Anterior cingulate cortex (tissue), 58 donors: ENCODE measurements at places on chromosomes 7 and 10.

DNA sequence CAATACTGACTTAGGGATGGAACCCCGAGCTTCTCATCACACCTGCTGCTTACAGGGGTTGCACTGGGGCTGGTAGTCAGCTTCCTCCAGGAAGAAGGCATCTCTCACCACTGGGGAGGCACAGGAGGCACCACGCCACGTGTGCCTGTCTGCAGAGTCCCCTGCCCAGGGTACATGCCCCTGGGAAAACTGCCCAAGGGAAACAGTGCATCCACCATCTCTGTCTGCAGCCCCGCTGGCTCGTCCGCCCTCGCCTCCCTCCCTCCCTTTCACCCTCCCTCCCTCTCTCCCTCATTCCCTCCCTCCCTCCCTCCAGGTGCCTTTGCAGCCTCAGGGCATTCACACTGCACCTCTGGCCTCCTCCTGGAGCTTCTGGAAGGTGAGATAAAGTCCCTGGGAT, 101.1 kb downstream of the PTPRE start:
- DNase-seq = no peak

DNA sequence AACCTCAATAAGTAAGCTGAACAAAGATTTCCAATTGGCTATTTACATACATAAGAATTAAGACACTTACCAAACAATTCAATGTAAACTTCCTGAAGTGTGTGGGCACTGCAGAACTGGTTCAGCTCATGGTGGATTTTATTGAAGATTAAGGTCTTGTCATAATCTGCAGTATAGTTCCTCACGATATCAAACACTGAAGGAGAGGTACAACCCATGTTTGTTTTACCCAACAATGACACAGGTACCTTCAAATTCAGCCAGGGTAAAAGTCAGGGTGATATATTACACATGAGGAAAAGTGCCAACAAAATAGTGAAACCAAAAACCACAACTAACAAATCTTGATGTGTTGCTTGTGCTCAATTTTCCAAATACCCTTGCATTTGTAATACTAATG, 10.0 kb downstream of the ERLIN1 start:
- DNase-seq = no peak

DNA sequence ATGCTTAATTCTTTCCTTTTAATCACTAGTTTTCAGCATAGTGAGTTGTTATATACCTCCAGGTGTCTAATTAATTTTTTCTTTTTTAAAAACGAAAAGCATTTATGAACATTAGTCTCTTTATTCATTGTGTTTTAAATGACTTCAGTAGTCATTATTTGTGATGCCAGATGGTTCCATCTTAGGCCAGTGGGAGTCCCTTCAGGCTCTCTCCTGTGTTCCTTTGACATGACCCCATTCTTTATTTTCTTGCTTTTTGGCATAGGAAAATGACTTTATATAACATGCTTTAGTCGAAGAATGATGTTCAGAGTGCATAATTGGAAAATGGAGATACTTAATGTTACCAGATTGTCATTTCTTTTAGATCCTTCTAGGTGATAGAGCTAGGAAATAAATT, 24.4 kb downstream of the MKLN1 start:
- no peak for DNase-seq

DNA sequence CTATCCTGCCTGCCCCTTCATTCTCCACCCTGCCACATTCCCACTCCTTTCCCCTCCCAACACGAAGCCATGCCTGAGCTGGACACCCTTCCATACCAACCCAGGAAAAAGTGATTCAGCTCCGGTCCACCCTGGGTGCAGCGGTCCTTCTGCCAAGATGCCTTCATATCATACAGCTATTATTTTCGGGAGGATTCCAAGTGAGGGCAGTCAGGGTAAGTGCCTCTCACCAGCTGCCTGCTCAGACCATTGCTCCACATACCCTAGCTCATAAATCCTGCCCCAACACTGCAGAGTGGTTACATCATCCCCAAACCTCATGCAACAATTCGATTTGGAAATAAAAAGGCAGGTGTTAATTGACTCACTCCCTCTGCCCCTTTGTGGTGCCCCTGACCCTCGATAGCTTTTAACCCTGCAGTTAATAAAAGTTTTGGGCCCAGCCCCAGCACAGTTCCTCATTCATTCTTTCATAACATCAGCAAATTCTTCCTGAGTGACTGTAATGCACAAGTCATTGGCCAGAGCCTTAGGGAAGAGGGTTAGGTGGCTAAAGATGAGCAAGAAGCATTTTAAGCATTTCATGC, 42.6 kb downstream of the ZNF503 start:
- DNase-seq = no peak

GRCh38 chr10:88991899-88992320, 1.3 kb downstream of the FAS start:
- DNase-seq = no peak

DNA sequence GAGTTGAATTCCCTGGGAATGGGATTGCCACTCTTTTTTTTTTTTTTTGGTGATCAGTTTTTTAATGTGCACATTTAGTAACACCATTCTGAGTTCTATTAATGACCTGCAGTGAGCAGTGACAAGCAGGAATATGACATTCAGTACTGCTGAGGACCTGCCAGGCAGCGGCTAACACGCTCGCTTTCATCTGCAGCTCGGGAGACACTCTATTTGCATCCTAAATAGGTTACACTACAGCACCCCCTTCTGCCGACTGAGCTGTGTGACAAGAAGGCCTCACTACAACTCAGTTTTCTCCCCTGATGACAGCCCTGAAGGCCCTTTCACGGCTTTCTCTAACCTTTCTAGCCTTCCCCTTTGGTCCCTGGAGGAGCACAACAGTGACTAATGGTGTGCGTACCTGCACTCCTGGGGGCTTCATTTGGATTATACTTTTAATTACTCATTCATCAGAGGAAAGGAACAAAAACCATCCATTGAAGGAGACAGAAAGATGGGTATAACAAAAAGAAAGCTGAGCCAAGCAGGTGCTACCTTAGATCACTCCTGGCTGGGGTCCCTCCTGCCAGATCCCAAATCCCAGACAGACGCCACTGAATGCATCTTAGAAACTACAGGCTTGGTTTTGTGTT, 872.4 kb downstream of the LRMDA start:
- DNase-seq = peak; percentile 49

GRCh38 chr7:129664029-129665012, 52.8 kb downstream of the NRF1 start:
- no peak for DNase-seq

DNA sequence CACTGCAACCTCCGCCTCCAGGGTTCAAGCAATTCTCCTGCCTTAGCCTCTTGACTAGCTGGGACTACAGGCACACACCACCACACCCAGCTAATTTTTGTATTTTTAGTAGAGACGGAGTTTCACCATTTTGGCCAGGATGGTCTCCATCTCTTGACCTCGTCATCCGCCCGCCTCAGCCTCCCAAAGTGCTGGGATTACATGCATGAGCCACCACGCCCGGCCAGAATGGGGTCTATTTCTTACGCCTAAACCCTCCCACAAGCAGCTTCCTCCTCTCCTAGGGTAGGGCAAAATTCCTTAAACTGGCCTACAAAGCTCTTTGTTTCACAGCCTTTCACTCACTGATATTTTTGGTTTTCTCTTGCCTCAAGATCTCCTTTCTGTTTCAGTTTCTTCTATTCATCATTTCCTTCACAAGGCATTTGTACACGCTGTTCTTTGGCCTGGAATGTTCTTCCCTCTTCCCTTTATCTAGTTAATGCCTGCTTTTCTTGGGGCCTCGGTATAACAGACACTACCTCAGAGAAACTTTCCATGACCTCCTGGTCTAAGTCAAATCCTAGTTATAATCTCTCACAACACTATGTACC, 6.7 kb downstream of the CPEB3 start:
- no peak for DNase-seq

DNA sequence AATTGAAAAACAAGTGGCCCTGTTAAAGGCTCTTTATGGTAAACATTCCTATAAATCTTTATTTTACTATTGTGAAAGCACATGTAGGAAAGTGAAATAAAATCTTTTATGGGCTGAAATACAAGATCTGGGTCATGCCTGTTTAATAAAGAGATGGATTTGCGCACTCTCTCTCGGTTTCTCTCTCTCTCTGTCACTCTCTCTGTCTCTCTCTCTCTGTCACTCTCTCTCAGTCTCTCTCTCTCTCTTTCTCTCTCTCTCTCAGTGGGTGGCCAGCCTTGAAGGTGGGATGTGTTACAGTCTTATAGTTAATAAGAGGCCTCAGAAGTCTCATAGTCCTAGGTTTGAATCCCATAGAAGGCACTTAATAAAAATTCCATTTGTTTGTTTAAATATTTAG, 2.4 kb downstream of the TAC1 start:
- DNase-seq = no peak

DNA sequence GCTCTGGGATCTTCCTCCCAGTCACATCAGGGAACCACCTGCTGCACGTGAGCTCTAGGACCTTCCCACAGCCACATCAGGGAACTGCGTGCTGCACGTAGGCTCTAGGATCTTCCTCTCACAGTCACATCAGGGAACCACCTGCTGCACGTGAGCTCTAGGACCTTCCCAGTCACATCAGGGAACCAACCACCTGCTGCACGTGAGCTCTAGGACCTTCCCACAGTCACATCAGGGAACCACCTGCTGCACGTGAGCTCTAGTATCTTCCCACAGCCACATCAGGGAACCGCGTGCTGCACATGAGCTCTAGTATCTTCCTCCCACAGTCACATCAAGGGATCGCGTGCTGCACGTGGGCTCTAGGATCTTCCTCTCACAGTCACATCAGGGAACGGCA, 229.7 kb downstream of the DIP2C start:
- no peak for DNase-seq

GRCh38 chr7:55128693-55129394, 110.0 kb downstream of the EGFR start:
- no peak for DNase-seq

- DNase-seq = no peak
Observed at GRCh38 chr7:115635376-115635775, 395.2 kb downstream of the TFEC start.

- DNase-seq = no peak
Observed at GRCh38 chr7:72244826-72245398, 167.2 kb downstream of the CALN1 start.

- no peak for DNase-seq
Observed at GRCh38 chr10:52185256-52185655, 128.8 kb upstream of the DKK1 start.

DNA sequence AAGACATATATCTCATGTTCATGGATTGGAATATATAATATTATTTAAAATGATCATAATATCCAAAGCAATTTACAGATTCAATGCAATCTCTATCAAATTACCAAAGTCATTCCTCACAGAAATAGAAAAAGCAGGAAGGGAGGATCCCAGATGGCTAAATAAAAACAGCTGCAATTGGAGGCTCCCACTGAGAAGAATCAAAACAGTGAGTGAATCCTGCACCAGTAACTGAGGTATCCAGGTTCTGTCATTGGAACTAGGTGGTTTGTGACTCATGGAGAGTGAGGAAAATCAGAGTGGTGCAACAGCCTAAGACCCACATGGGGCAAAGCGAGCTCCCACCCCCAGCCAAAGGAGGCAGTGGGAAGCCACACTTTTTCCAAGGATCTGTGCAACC, 128.4 kb downstream of the MTERF1 start:
- no peak for DNase-seq

DNA sequence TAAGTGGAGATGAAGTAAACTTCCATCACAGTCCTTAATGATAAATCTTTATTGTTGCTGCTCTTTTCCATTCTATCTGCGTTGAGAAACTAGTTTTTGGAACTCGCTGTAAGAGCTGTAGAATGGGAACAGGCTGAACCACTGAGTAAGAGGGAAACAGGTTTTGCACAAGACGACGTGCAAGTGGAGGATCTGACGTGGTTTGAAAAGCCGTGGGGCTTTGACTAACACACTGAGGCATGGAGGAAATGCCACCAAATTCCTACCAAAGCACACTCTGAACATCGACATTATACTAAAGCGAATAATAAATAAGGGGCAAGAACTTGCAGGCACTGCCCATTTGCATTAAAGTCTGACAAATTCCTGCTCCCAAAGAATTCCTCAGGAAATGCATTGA, 160.6 kb downstream of the KLF6 start:
- DNase-seq = no peak

- DNase-seq = no peak
Observed at GRCh38 chr7:155962191-155962967, 150.1 kb upstream of the SHH start.

GRCh38 chr7:84181628-84182027, 13.0 kb downstream of the SEMA3A start:
- DNase-seq = no peak

- no peak for DNase-seq
Observed at GRCh38 chr10:48633381-48634197, 28.7 kb upstream of the ARHGAP22 start.

- DNase-seq = no peak
Observed at GRCh38 chr10:113739031-113739430, 12.5 kb upstream of the PLEKHS1 start.

DNA sequence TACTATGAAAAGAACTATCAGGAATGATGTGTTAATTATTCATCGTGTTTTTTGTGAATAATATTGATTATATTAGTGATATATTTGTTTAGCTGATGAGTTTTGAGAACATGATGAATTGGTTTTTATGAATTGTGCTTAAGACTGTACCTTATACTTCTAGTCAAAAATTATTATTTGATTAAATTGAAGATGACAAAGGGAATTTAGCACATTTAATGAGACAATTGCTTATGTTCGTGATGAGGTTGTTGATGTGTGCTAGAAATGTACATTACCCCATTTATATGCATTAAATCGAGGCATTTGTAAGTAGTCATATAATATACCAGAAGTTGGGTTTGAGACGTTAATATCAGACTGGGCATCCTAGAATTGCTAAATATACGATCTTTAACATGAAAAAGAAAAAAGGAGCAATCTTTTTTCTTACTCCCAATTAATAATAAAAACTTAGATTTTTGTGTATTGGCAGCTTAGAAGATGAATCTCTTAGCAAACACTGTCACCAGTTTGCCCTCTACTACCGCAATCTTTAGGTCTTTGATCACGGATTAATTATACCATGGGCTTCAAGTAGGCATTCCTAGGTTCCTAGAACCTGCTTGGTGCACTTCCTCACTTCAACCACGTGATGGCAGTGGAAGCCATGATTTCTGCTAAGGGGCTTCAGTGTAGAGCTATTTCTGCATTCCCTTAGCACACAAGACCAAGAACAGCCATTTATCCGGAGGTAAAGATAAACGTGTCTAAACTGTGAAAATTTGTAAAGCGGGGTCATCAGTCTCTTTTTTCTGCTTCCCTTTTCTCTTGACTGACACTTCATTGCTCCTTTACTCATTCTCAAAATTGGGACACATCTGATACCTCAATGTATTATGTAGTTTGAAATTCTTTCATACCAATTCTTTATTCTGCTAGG, 1.6 kb downstream of the KLHDC10 start:
- peak; percentile 60 for DNase-seq

DNA sequence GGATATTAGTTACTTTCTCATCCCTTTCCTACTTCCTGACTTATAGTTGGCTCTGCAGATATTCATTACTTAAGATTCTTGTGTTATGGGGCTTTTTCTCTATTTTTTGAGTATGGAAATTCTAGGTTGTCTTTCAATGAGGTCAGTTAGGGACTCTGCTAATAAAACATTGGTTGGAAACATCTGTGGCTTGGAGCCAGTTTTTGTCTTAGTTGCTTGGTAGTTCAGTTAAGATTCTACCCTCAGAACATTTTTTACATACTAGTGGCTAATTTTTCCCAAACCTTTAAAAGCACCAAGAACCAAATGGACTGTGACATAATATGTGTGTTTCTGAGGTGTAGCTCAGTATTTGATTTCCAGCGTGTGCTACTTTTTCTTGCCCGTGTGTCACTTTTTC, 305.6 kb upstream of the FZD1 start:
- DNase-seq = no peak

GRCh38 chr7:121941830-121942229, 68.9 kb downstream of the PTPRZ1 start:
- no peak for DNase-seq
